ENCODE measurements at places on chromosomes 12 and 14.

DNA sequence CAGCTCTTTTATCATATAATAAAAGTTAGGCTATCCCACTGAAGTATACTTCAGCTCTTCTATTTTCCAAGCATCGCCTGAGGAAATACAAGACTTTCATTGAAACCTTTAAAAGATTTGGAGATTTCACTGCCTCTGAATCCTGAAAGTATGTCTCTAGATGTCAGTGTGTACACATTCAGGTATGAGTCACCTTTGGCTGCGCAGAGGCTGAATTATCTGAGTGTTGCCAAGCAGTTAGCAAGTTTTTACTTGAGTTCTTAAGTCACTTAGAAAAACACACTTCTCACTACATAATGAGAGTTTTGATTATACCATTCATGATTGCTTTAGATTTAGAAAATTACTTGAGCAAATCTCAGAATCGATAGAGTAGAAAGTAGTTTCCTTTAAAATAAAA lies 210.3 kb downstream of the TMTC2 start:
- peak; percentile 50 for DNase-seq

DNA sequence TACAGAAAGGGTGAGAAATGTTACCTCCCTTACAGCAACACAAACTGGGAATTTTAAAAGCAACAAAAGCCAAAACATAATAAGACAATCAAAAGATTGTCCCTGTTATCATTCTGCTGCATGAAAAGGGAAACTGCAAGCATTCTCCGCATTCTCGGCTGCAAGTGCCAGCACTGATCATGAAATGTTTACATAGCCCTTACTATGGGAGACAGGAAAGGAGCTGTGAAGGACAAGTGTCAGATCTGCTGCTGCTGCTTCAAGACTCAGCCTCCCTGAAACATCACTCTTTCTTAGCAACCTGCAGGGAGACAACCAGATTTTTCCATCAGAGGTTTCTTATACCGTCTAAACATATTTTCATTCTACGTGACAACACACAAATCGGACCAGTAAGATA lies 20.1 kb downstream of the DENND5B start:
- peak; percentile 69 for DNase-seq

DNA sequence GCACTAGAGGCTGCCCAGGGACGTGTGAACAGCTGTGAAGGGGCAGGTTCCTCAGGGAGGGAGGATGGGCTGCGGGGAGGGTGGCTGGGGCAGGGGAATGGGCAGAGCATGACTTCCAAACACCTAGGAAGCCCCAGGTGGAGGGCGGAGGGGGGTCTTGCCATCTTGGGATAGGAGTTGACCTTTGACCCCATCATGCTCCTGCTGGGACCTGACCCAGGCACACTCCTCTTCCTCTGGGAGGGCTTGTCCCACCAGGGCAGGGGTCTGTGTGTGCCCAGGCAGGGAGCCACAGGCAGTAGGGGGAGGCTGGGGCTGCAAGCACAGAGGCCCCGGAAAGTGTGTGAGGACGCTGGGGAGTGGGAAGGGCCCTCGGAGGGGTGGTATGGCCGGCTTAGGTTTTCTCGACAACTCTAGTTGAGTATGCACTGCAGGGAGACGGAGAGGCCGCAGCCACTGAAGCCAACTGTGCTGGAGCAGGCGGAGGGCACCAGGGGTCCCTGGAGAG lies 3.3 kb upstream of the ANKRD9 start:
- DNase-seq = no peak

GRCh38 chr12:33012226-33012625 lies 115.6 kb upstream of the PKP2 start:
- no peak for DNase-seq

DNA sequence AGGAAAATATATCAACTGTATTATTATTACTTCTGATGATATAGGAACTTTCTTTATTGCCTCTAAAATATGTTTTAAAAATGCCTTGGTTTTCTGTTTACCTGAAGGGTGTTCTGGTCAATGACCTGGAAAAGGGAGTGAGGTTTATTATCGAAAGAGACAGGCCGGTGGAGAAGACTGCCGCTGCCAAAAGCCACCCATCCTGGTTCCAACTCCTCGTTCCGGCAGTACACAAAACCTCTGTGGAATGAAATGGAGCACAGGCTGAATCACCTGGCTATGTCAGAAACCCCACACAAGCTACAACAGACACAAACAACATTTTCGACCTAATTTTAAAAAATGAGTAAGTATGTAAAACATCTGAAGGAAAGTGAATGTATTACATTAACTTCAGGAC lies 73.6 kb downstream of the HECTD4 start:
- no peak for DNase-seq

GRCh38 chr12:131430158-131430742 lies 280.6 kb upstream of the SFSWAP start:
- DNase-seq = no peak

- DNase-seq = no peak
Observed at GRCh38 chr14:89457007-89457406, 40.0 kb upstream of the FOXN3 start.

DNA sequence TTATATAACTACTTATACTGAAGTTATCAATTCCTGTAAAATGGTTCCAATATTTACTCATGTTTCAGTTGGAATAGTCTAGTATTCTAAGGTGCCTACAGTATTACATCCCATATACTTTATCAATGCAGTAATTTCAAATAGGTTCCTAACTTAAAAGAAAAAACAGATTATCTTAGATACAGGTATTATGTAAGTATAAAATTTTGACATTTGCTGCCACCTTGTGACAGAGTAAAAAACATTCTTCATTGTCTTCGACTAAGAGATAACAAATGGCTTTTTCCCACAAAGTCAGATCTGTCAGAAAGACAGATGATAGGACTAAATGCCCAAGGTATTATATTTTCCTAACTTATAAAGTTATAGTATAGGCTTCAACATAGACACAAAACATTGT lies 78.7 kb downstream of the TXNDC16 start:
- peak; percentile 25 for DNase-seq

- DNase-seq = no peak
Observed at GRCh38 chr12:19410629-19411185, 28.6 kb upstream of the AEBP2 start.

- no peak for DNase-seq
Observed at GRCh38 chr12:14422516-14423230, 57.2 kb downstream of the ATF7IP start.

- no peak for DNase-seq
Observed at GRCh38 chr14:23930742-23931141, 22.8 kb upstream of the DHRS4 start.

GRCh38 chr12:124365726-124366430 lies 71.0 kb downstream of the RFLNA start:
- no peak for DNase-seq

DNA sequence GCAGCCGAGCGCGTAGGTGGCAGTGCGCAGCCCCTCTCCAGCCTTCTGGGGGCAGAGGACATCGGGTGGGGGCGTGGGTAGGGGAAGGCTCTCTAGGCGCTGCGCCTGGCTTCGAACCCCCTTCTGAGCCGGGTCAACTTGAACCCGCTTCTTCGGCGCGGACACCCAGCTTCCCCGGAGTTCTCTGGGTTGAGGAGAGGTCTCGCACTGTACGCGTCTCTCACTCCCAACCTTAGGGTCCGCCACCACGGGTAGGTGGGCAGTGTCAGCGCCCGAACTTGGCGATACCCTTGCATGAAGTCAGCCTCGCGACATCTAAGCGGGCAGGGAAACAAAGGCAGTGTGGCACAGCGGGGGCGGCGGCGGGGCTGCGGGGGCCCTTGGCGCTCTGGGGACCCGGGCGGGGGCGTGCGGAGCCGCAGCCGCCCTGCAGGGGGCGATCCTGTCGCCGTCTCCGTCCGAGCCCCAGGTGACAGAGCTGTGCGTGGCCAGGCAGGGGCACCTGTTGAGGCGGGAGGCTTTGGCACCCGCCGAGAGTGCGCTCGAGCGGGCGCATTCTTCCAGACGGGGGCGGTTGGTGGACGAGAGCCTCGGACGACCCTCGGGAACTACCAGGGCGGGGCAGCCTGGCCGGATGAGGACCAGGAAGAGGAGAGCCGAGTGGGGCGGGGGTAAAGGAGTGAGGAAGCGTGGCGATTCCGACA lies 1.1 kb downstream of the GALNT16 start:
- peak; percentile 79 for DNase-seq

DNA sequence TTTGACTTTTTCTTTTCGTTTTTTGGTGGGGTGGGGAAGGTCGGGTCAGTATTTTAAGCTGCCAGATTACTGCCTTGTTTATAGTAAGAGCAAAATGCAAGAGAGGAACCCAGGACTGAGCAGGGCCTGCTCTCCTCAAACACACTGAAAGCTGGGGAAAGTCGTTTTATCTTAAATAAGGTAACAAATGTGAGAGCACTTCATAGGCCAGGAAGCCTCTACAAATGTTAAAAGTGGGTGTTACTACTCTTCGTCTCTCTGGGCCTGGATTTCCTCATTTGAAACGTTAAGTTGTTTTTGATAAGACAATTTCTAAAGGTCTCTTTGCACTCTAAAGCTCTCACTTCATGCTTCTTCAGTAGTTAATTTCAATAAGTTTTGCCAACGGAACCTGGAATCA lies 33.8 kb downstream of the PLEKHG7 start:
- DNase-seq = no peak

DNA sequence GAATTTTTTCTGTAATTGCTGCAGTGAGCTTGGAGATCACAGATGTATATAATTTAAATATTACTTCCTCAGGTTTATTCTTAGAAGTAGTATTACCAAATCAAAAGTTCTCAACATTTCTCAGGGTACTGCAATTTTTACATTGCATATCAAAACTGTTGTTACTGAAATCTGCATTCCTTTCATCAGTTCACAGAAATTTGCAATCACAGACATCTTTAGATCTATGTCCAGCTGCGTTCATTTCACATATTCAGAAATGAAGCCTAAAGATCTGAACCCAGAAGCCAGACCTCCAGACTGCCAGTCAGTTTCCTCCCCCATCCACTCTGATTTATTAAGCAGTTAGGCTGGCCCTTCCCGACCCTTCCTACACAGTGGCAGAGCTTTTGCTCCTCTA lies 18.2 kb upstream of the IFT81 start:
- no peak for DNase-seq

- DNase-seq = peak; percentile 99
Observed at GRCh38 chr12:57846577-57847319, at the start of gene CTDSP2. CTDSP2 (minus strand) TSS chr12:57846729; CDS start chr12:57846435, 294 bp downstream.

DNA sequence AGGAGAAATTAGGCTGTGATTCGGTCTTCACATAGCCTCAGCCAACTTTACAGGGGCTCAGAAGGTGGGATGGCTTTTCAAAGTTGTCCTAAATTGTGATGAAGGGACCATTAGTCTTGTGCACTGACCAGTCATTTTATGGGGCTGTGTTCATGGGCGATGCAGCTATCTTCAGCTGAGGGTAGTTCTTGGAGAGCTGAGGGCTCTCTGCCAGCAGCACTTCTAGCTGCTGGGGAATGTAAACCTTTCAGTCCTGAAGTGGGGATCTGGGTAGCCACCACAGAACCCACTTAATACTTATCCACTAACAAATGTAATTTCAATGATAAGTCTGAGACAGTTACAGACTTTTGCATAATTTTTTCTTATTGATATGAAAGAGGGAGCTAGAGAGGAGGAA lies 270.6 kb downstream of the AEBP2 start:
- no peak for DNase-seq

GRCh38 chr14:96424109-96424989 lies 32.4 kb downstream of the AK7 start:
- DNase-seq = peak; percentile 84

GRCh38 chr14:90850487-90850886 lies 34.3 kb upstream of the TTC7B start:
- no peak for DNase-seq

GRCh38 chr12:93657071-93657470 lies 20.1 kb upstream of the CRADD start:
- DNase-seq = no peak
